ENCODE measurements at places on chromosomes 4 and X.

DNA sequence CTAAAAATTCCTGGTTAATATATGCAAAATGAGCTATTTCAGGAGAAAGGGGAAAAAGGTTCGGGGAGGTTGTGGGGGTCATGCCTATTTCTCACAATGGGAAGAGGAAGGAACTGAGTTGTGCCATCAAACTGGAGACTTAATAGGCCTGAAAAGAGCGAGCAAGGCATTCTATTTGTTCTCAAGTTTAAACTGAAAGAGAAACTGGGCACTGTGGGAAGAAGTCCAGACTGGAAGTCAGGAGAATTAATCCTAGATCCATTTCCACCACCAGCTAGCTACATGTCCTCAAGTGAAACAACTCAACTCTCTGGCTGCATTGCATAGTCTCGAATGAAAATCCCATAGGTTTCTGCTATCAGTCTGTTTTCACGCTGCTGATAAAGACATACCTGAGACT, 50.6 kb downstream of the PPARGC1A start:
- no peak for DNase-seq

DNA sequence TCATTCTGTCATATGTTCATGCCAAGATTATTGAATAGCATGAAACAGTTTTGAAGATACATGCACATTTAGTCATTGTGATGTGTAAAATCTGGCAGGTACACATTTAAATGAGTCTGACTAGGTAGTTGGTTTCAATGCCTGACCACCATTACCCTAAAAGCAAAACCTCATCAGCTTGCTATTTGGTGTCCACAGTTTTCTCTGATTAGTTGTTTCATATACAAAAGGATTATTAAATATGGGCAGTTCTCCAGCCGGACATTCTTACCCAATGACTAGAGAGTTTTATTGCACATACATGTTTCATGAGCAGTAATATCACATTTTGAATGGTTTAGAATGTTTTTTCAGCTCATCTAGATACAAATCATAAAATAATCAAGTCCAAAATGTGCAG, 23.7 kb downstream of the DCHS2 start:
- DNase-seq, result no peak

- DNase-seq, result no peak
These were observed 592.5 kb downstream of the PPARGC1A start for GRCh38 chr4:23297327-23297726.

GRCh38 chr4:177400030-177400429, 42.2 kb downstream of the AGA start:
- peak; percentile 45 for DNase-seq

- DNase-seq, result no peak
These were observed at the start of gene SPON2 for GRCh38 chr4:1172228-1172851. Gene SPON2, minus strand, starts transcription at chr4:1172583.

GRCh38 chr4:152168987-152169616, 366.8 kb downstream of the FBXW7 start:
- no peak for DNase-seq

DNA sequence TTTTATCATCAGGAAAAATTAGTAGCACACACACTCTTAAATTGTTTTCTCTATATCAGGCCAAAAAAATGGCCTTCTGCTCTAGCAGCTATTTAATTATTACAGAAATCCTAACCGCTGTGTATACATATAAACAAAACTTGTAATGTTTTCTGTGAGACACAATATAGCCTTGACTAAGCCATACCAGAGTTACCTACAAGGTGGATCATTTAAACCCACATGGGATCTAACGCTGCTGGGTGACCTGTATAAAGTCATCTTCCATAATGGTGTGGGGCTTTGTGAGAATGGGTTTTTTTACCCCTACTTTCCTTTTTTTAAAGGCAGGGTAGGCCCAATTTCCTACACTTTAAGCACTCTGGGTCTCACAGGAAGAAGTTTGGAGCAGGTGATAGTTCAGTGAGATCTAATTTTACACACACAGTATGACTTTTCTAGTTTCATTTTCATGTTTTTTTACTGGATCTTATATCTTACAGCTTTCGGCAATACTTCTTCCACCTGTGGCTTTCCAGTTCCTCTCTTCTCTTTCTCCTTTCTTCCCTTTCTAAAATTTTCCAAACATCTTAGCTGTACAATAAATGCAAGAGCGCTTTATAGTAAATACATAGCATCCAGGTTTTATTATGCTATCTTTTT, 66.9 kb upstream of the MMAA start:
- no peak for DNase-seq

- no peak for DNase-seq
These were observed 173.4 kb downstream of the RTL9 start for GRCh38 chrX:110531873-110532580.

GRCh38 chr4:78343682-78344081, 207.9 kb upstream of the ANXA3 start:
- no peak for DNase-seq

GRCh38 chrX:103183912-103184311, 31.0 kb upstream of the BEX4 start:
- DNase-seq, result no peak

- no peak for DNase-seq
These were observed 29.6 kb downstream of the PDGFC start for GRCh38 chr4:156941940-156942548.

DNA sequence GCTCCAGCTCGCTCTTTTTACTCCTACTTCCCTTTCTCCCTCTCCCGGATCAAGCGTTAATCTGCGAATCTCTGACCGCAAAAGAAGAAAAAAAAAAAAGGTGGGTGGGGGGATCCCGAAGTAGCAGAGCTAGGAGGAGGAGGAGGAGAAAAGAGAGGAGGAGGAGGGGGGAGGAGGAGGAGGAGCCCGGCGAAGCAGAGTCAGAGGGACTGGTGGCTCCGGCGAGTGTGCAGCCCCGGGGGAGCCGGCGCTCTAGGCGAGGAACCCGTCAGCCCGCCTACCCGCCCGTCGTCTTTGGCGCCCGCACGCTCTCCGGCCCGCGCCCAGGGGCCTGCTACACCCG, at the start of gene NHSL2:
Gene NHSL2 (plus strand): TSS at position 203 of the 343 bp plus-strand sequence.
- peak; percentile 6 for DNase-seq

DNA sequence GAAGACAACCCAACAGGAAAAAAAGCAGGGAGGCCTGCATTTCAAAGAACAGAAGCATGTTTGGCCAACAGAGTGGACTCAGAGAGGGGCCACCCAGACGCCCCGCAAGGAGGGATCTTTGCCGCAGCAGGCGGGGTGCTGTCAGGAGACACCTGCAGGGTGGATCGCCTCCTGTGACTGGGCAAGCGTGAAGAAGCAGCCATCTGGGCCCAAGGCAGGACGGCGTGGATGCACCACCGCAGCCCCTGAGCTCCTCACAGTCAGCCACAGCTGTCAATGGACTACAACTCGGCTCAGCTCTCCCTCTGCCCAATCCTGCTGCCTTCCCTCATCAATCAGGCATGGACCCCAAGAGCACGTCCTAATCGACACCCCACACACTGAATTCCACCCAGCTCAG, 32.0 kb upstream of the MAN2B2 start:
- no peak for DNase-seq

GRCh38 chr4:100258675-100259074, 68.4 kb upstream of the DDIT4L start:
- DNase-seq, result no peak

DNA sequence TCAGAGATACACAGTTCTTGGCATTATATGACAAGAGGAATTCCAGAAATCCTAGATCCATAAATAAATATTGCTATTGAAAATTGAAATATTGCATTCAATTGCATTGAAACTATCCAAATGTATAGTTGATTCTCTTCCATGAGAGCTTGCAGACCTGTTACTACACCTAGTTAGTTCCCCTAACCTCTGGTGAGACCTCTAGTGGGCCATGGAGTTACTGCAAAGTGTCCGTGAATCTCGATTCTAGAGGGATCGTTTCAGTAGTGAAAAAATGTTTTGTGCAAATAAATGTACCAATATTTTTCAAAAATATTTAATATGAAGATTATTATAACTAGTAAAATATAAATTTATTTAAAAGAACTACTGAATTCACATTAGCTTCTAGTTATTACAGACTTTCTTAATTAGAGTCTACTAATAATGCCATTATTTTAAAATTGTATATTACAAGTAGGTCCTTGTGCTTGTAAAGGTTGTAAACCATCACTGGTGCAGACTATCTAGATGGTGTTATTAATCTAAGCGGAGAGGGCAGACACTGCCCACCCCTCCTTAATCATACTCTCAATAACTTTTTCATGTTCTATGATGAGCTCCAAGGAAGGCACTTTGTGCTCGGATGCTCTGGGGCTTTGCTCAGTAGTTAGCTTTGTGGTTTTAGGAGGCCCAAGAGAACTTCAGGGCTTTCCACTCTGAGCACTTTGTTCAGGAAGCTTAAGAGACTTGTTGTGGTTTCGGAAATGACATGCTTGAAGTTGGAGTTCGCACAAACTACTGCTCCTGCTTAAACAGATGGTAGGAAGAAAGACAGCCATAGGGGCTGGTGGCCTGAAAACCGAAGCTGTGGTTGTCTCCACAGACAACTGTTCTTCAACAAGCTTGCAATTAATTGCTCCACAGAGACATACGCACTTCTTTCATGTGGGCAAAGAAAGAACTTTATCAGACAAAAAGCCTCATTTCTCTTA, 42.8 kb downstream of the IL21 start:
- DNase-seq, result peak; percentile 98

GRCh38 chr4:74282926-74283325, 25.3 kb upstream of the EPGN start:
- no peak for DNase-seq

- no peak for DNase-seq
These were observed 106.8 kb downstream of the ATG4A start for GRCh38 chrX:108198420-108198819.

- peak; percentile 76 for DNase-seq
These were observed 128.5 kb downstream of the LARP7 start for GRCh38 chr4:112765317-112765974.

GRCh38 chr4:113958766-113959538, 20.5 kb downstream of the ARSJ start:
- DNase-seq, result peak; percentile 10

- no peak for DNase-seq
These were observed 17.7 kb upstream of the XKRX start for GRCh38 chrX:100946299-100946927.

DNA sequence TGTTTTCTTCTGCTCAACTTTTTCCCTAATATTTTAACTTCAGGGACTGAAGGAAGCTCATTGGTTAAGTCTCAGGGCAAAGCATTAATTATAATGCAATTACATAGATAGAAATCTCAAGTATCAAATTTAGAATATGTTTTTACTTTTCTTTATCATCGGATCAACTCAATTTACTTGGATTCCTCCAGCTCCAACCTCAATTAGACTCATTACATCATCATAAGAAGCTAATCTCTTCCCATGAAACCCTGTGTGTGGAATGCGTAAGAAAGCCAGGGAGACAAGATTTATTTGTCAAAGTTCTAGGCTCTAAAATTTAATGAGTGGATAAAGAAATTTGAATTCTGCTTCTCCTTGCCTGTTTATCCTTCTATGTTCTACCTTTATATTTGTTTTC, 918.4 kb downstream of the ADGRL3 start:
- no peak for DNase-seq

- DNase-seq, result peak; percentile 77
These were observed 13.0 kb downstream of the RGS12 start for GRCh38 chr4:3305610-3306371.

DNA sequence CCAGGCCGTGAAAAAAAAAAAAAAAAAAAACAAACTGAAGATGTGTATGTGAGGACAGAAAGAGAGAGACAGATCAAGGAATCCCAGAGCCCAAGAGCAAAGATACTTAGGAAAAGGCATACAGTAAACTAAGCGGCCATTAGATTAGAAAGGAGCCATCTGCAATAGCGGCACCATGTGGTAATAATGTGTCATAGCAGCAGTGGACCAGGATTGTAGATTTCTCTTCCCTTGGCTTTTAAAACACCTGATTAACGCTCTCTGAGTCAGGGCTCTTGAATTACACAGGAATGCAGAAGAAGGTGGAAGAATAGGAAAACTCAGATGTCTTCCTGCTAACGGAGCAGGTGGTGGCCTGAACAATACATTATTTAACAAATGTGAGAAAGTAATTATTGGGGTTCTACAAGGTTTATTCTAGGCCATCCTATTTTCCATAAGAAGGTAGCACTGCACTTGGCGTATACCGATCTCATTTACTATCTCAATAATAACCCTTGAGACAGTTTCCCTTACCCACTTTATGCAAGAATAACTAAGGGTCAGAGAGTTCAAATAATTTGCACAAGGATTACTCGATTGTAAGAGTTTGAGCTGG, 182.7 kb downstream of the KCNIP4 start:
- peak; percentile 51 for DNase-seq

GRCh38 chrX:23435575-23435974, 100.9 kb downstream of the PTCHD1 start:
- no peak for DNase-seq

- peak; percentile 2 for DNase-seq
These were observed 24.4 kb upstream of the DYNLT3 start for GRCh38 chrX:37871626-37872302.

DNA sequence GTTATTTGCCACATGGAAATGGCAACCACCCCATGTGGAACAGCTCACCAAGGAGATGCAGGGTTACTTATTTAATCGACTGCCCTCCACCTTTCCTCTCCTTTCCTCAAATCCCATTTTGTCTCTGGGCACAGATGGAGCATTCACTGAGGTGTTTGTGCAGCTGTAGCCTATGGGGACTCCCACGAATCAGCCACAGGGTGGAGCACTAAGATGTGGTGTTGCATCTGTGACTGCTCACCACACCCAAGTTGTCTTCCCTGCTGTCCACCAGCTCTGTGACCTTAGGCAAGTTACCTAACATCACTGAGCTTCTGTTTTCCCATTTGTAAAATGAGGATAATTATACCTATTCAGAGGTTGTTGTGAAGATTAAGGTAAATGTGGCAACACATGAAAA, 252.4 kb upstream of the CPEB2 start:
- no peak for DNase-seq

GRCh38 chr4:151804821-151805220, 44.0 kb upstream of the GATB start:
- DNase-seq, result no peak

DNA sequence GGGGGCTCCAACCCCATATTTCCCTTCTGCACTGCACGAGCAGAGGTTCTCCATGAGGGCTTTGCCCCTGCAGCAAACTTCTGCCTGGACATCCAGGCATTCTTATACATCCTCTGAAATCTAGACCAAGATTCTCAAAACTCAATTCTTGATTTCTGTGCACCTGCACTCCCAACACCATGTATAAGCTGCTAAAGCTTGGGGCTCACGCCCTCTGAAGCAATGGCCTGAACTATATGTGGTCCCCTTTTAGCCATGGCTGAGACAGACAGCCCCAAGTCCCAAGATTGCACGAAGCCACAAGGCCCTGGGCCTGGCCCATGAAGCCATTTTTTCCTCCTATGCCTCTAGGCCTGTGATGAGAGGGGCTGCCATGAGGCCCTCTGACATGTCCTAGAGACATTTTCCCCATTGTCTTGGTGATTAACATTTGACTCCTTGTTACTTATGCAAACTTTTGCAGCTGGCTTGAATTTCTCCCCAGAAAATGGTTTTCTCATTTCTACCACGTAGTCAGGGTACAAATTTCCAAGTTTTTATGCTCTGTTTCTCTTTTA, 468.0 kb upstream of the SLIT2 start:
- DNase-seq, result no peak
